ENCODE measurements at places on chromosomes 1 and 21.

DNA sequence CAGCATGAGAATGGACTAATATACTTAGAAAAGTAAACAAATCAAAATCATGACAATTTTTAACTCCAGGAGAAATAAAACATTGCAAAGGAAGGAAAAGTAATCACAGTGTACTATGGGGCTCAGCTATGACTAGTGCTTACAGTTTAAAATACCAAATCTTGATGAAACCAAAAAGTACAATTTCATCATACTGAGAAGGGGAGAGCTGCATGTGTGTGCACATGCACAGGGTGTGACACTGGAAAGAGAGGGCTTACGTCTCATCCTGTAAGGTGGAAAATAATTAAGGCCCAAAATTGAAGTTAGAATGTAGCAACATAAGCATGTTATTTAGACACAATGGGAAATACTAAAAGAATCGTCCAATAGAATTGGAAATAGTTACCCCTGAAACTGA lies 64.6 kb downstream of the OMA1 start:
- no peak for DNase-seq

- no peak for DNase-seq
Measured at GRCh38 chr1:214417545-214418210, 133.7 kb downstream of the PTPN14 start.

- no peak for DNase-seq
Measured at GRCh38 chr1:29256394-29256793, 20.1 kb downstream of the PTPRU start.

GRCh38 chr1:227072991-227073390 lies 132.9 kb downstream of the COQ8A start:
- no peak for DNase-seq

GRCh38 chr1:23168079-23168444 lies 594 bp downstream of the LUZP1 start:
- DNase-seq, result peak; percentile 7

GRCh38 chr1:176051902-176052518 lies 155.1 kb downstream of the COP1 start:
- DNase-seq, result no peak

Measured in stimulated activated CD4-positive, alpha-beta T cell treated with anti-CD3 and anti-CD28 coated beads, Interleukin-15, amount 100 ng/mL, for 1 hour (primary cell).